NB4 (cell line): ENCODE measurements at places on chromosomes 5 and 9.

DNA sequence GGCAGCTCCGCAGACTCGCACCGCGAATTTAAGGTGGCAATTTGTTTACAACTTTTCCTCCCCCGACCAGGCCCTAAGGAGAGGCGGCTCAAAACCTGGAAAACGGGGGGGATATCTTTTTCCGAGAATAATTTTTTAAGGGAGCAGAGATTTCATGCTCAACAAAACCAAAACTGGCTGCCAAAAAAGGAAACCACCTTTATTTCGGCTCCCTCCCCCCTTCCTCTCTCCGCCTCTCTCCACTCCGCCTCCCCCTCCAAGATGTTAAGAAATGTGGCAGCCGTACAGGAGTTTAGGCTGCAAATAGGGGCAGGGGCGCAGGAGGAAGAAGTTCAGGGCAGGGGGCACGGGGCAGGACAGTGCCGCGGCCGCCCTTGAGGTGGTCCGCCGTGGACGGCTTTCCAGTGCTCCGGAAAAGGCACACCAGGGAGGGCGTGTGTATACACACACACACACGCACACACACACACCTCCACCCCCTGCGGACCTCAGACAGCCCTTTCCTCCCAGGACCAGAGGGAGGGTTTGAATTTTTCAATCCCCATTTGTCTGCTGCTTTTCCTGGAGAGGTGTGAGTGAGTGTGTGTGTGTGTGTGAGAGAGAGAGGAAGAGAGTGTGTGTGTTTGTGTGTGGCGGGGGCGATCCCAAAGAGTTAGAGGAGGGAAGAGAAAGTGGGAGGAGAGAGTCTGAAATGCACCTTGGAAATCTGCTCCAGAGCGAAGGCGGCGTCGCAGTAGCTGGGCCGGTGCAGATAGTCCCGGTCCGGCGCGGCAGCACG, 9.1 kb downstream of the PTCH1 start:
- peak; percentile 72 for DNase-seq

GRCh38 chr9:115213818-115214334, 95.9 kb upstream of the TNC start:
- no peak for DNase-seq

GRCh38 chr5:883475-884181, 9.0 kb downstream of the BRD9 start:
- no peak for DNase-seq

GRCh38 chr5:10839118-10839517, 78.1 kb upstream of the DAP start:
- DNase-seq: no peak

DNA sequence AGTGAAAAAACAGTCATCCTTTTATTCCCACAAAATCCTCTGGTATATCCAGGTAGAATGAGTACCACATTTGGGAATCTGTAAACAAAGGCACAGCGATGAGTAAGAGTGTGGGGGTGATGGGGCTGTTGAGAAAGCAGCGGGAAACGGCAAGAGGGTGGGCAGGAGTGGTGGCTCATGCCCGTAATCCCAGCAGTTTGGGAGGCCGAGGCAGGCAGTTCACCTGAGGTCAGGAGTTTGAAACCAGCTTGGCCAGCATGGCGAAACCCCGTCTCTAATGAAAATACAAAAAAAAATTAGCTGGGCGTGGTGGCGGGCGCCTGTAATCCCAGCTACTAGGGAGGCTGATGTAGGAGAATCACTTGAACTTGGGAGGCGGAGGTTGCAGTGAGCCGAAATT, 43.1 kb downstream of the KLF4 start:
- DNase-seq: no peak

GRCh38 chr5:172420235-172420939, 33.9 kb downstream of the SH3PXD2B start:
- DNase-seq: peak; percentile 50

- no peak for DNase-seq
These were observed 230.3 kb upstream of the RFX3 start for GRCh38 chr9:3756071-3756470.

GRCh38 chr9:124220946-124221451, 36.8 kb upstream of the NEK6 start:
- DNase-seq: peak; percentile 48

DNA sequence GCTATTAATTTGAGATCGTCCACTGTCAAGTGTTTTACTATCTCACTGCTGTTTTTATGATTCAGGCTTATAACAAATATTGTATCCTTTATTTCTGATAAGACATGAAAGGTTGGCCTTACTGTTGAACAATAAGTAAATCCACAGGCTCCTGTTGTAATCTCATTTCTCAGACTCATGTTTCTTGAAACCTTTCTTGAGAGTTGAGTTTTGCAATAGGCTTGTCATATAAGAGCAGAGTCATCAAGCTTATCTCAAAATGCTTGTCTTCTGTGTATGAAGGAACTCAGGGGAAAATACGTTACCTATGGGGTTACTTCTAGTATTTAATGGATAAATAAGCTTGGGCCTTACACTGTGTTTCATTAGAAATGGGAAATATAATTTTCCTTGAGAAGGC, 9.2 kb upstream of the TLX3 start:
- DNase-seq: no peak

GRCh38 chr5:138371454-138371853, 19.0 kb downstream of the KDM3B start:
- DNase-seq: no peak

- no peak for DNase-seq
These were observed 1007.1 kb upstream of the ACO1 start for GRCh38 chr9:31377358-31377757.

DNA sequence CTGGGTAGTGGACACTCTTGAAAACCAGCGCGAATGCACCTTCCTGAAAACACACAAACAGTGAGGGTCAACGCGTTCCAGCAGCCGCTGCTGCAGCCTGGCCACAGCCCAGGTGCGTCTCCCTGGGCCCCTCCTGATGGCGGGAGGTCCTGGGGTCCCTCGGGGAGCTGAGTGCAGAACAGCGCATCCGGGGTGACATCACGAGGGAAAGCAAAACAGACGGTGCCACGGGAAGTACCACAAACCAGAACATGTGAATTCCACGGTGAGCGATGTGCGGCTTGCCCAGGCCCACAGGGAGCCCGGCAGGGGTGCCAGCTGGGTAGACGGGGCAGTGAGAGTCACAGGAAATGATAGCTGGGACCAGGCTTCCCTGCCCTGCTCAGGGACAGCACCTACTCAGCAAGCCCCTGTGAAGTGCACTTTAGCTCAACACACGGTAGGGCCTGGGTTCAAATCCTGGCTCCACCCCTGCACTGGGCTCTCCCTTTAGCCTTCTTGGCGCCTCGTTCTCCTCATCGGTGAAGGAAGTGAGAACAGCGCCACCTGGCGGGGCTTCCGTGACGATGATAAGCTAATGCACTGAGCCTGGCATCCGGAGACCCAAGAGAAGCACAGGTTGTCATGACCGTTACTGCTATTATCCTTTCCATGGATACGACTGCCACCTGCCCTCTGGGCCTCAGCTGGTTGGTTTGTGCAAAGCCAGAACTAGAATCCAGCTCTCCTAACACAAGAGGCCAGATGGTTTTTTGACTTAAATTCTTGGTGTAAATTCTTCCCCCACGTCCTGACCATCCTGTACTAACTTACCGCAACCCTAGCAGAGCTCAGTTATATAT, 24.6 kb downstream of the GFPT2 start:
- peak; percentile 83 for DNase-seq
